ENCODE measurements at places on chromosomes 5 and 9. TPM values are rescaled to one million over a fixed set of nuclear protein-coding genes. Genes with fewer than 3 reads are reported as not detected.

GRCh38 chr5:67265951-67266350, 69.4 kb upstream of the CD180 start:
- ATAC-seq = no peak

- no peak for ATAC-seq
Observed at GRCh38 chr9:84808416-84808815, 138.9 kb downstream of the NTRK2 start.

- ATAC-seq = no peak
Observed at GRCh38 chr5:172079876-172080275, 73.4 kb upstream of the FBXW11 start.

- no peak for ATAC-seq
Observed at GRCh38 chr5:159217236-159217635, 7.9 kb upstream of the RNF145 start.

DNA sequence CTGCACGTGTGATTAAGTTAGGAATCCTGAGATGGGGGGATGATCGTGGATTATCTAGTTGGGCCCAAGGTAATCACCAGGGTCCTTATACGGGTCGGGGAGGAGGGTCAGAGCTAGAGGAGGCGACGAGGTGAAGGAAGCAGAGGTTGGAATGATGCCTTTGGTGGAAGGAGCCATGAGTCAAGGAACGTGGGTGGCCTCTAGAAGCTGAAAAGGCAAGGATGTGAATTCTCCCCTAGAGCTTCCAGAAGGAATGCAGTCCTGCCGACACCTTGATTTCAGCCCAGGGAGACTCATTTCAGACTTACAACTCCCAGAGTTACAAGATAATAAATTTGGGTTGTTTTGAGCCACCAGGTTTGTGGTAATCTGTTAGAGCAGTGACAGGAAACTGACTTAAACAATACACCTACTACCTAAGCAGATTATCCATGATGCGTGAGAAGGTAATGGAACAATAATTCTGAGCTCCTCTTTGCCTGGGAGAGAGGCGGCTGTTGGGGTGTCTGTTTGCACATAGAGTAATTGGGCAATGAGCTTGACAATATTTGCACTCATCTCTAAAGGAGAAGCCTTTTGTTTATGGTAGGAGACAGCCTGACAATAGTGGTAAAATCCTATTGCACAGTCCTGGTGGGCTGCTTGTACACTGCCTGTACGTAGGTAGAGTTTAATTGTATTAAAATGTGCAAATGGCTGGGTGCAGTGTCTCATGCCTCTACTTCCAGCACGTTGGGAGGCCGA, 129.3 kb upstream of the IER5L start:
- no peak for ATAC-seq

DNA sequence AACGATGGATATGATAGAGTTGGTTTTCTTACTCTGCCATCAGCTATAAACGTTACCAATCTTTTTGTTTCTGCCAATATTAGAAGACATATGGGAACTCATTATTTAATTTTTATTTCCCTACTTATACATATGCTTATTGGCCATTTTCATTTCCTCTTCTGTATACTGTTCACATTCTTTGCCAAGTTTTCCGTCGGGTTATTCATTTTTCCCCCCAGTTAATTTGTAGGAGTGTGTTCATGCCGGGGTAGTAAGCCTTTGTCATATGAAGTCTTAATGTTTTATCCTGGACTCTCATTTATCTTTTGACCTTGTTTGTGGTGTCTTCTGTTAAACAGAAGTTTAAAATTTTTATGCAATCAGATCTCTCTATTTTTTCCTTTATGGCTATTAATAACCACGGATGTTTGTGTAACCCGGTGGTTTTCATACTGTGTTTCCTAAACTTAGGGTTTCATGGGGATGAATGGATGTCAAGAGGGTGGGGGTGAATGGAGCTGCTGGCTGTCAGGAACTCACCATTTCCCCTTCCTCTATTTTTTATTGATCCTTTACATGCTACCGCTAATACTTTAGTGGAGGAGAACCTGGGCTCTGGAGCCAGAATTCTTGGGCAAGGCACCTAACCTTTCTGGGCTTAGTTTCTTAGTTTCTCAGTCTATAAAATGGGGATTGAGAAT, 42.5 kb upstream of the PPARGC1B start:
- no peak for ATAC-seq

DNA sequence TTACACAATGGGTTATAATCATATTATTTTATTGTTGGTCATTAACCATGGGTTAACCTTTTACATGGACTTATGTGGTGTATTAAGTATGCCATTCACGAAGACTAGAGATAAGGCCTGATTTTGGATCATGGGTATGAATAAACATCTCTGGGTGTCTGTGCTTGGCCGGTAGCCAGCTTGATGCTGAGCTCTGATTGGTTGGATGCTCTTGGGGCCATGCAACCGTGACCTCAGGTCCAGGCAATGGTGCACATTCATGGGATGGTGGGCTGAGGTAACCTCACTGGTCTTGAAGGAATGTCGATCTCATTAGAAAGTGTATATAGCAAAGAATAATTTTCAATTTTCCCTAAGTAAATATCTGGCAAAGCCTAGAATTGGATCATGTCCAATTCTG, 158.2 kb upstream of the IL12B start:
- ATAC-seq = no peak

CYLC2 gene
- total RNA-seq = not detected

OR13C9 gene
- not detected for total RNA-seq

FAM174A gene
- 26.2 TPM for total RNA-seq

PLPP7 gene
- 12.9 TPM for total RNA-seq

JAKMIP2 gene
- 0.77 TPM for total RNA-seq

BTNL3 gene
- not detected for total RNA-seq
